ENCODE measurements at places on chromosomes 3 and 15. TPM values are rescaled to one million over a fixed set of nuclear protein-coding genes. Genes with fewer than 3 reads are reported as not detected.

- no peak for DNase-seq
Measured at GRCh38 chr3:144948711-144949110, 977.1 kb downstream of the DIPK2A start.

DNA sequence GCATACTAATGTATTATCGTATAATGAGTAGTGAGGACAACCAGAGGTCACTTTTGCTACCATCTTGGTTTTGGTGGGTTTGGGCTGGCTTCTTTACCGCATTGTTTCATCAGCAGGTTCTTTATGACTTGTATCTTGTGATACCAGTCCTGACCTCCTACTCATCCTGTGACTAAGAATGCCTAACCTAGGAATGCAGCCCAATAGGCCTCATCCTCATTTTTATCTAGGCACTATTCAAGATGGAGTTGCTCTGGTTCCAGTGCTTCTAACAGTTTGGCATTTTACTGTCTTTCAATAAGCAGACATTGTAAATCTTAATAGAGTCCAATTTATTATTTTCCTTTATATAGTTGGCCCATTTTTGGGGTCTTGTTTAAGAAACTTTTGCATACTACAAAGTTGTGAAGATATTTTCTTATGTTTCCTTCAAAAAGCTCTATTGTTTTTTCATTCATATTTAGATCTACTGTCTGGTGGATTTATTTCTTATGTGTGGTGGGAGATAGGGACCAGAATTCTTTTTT lies 60.8 kb upstream of the RNU6-1 start:
- no peak for DNase-seq

DNA sequence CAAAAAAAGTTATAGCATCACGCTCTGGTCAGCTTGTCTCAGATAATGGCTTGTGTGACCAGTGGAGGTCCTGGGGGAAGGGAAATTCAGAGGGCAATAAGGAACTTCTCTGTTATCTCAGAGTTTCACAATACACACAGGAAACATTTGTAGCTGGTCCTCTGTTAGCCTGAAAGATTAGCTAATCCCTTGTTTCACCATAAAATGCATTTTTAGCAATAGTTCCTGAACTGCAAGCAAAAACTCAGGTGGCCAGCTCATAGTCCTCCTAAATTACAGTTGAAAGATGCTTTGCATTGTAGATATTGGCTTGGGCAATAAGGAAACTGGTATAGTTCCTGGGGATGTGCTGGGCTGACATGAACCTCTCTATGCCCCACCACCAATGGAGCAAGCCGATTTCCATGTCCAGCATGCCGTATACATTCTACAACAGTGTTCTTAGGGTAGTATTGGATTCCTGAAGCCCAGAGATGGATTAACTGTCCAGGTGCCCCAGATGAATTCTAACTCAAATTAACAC lies 141.5 kb upstream of the TBL1XR1 start:
- no peak for DNase-seq

DNA sequence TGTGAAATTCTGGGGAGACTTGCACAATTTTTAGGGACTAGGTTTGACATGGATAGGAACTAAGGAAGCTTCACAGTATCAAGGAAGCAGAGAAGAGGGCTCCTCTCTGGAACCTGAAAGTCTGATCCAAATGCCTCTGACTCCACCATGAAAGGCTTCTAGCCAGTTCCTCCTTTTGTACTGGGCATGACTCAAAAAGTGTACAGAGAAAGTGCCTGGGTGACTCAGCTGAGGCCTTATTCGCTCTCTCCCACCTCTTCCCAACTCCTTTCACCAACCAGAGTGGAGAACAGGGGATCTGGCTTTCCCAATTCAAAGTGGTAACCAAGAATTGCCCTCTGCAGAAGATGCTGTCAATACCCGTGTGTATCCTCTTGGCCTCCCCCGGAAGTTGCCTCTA lies 342.9 kb upstream of the PROK2 start:
- DNase-seq = no peak

- DNase-seq = no peak
Measured at GRCh38 chr3:130093741-130094391, 12.2 kb downstream of the ALG1L2 start.

GRCh38 chr15:89028036-89028435 lies 60.2 kb upstream of the ABHD2 start:
- no peak for DNase-seq

- no peak for DNase-seq
Measured at GRCh38 chr15:98382139-98382538, 266.2 kb upstream of the IGF1R start.

The GPR62 gene
- total RNA-seq = 2.5 TPM

The ATG3 gene
- 34.2 TPM for total RNA-seq

The A4GNT gene
- total RNA-seq = not detected

The UPK1B gene
- total RNA-seq = not detected
